ENCODE measurements at places on chromosomes 4 and X.

DNA sequence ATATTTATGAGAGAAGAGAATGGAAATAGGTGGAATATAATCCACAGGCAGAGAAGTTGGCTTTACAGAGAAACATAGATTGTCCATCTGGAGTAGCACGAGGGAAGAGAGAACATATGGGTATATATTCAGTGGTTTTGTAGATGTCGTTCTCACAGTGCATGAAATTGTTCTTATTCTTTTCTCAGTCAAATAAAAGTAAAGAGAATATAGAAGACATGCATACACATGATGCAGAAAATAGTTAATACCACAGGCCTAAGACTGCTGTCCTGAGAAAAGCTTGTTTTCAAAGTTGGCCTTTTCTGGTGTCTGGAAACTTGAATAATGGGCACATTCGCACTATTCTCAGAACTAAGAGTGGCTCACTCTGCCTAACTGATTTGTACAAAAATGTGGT lies 378.1 kb downstream of the GABRG1 start:
- no peak for DNase-seq

DNA sequence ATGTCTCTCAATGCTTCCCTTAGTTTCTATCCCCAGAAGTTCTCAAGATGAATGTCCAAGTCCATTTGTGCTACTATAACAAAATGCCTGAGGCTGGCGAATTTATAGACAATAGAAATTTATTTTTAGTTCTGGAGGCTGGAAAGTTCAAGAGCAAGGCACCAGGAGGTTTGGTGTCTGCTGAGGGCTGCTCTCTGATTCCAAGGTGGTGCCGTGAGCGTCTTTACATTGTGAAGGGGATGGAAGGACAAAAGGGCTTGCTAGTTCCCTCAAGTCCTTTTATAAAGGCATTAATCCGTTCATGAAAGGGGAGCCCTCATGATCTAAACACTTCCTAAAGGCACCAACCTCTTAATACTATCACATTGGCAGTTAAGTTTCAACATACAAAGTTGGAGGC lies 12.3 kb downstream of the TRIM2 start:
- no peak for DNase-seq

GRCh38 chr4:13580036-13580435 lies 35.7 kb upstream of the NKX3-2 start:
- no peak for DNase-seq

DNA sequence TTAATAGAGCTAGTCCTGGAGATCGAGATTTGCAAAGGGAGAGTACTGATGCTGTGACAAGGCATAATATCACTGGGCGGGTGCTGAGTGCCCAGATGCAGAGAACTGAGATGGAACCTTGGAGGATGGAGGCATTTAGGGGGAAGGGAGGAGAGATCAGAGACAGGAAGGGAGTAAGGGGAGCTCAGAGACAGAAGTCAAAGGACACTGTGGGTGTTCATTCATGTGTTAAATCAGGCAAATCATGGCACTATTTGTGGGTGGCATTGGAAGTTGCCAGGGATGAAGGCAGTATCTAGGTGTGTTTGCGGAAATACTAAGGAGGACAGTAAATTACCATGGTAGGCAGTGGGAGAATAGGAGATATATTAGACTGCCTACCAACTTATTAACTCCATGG lies 135.0 kb downstream of the RBM46 start:
- no peak for DNase-seq

GRCh38 chr4:56310401-56311125 lies 76.7 kb downstream of the AASDH start:
- DNase-seq, result no peak

DNA sequence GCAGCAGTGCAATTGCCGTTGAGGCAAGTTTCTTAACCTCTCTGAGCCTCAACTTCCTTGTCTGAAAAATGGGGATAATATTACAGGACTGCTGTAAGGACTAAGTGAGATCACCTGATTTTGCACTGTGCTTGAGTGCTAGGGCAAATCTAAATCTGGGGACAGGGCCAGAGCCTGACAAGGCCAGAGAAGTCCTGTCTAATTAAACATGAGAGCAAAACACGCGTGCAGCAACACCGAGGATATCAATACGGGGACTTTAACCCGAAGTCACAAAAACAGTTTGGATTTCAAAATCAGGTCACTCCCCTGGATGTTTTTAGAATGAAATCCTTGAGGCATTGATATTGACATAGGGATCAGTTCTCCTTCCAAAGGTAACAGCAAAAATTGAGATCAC lies 5.7 kb upstream of the GJB1 start:
- no peak for DNase-seq

DNA sequence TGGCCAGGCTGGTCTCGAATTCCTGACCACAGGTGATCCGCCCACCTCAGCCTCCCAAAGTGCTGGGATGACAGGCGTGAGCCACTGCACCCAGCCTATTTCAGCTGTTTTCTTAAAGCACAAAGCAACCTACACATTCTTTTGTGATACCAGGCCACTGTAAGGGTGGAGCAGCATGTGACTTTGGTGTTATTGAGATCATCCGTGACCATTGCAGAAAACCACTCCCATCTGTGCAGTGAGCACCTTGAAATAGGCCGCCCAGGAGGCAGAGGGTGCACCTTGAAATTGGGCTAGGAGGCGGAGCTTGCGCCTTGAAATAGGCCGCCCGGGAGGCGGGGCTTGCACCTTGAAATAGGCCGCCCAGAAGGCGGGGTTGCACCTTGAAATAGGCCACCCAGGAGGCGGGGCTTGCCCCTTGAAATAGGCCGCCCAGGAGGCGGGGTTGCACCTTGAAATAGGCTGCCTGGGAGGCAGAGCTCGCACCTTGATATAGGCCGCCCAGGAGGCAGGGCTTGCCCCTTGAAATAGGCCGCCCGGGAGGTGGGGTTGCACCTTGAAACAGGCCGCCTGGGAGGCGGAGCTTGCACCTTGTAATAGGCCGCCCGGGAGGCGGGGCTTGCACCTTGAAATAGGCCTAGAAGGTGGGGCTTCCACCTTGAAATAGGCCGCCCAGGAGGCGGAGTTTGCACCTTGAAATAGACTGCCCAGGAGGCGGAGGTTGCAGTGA lies 9.0 kb upstream of the SLC25A6 start:
- no peak for DNase-seq

- no peak for DNase-seq
Measured at GRCh38 chr4:101785486-101785885, 5.0 kb upstream of the BANK1 start.

DNA sequence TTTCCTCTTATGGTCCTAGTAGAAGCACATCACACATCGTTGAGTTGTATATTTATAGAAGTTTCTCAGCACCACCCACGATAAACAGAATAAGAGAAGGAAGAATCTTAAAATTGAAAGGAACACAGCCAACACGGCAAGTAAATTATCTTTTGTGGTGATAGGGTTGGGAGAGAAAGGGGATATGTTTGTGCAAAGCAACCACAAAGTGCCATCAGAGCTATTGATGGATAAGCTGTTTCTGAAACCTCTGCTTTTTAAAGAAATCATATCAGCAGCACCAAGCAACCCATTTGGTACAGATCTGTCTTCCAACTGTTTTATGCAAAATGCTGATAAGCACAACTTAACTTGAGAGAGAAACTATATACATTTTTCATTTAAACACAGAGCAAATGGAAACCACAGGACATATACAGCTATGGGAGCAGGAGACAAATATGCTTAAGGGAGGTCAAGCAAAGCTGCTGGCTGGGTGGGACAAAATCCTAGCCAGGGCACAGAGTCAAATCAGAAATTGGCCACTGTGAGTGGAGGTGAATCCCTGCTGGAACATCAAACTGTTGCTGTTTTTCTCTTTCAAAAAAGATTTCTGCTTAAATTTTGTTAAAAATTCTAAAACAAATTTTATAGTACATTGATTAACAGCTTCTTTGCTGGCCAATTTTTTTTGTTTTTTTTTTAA lies 194.0 kb upstream of the HHIP start:
- DNase-seq, result no peak

DNA sequence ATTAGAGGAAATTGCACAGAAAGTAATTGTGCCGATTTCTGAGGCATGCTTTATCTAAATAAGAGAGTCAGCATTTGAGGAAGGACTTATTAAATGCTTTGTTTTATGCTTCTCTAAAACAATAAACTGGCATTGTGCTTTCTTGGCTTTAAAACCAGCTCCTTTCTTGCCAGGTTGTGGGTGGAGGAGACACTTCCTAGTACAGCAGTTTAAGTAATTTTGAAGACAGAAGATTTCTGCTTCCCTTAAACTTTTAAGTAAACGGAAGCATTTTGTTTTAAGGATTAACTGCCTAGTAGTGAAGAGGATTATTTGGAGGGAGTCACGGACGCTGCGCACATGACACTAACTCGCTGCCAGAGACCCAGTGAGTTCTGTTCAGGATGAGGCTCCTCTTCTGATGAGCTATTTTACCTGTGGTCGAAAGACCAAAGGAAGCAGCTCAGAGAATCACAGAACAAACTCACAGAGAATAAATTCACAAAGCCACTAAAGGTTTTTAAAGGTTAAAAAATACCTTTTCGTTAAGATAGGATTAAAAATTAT lies 169.5 kb downstream of the TLL1 start:
- no peak for DNase-seq

GRCh38 chrX:129984111-129984958 lies 1.9 kb downstream of the BCORL1 start:
- DNase-seq, result no peak

Data from Panc1 (cell line).